Smooth muscle cell of the brain vasculature (primary cell): ENCODE measurements at places on chromosomes 5 and 9.

- no peak for DNase-seq
These were observed 117.7 kb upstream of the NR3C1 start for GRCh38 chr5:143521141-143521540.

GRCh38 chr9:130741831-130742449, 48.4 kb downstream of the EXOSC2 start:
- DNase-seq: no peak

- no peak for DNase-seq
These were observed 290.6 kb downstream of the MARCHF11 start for GRCh38 chr5:15889001-15889400.

GRCh38 chr9:110148384-110148783, 59.6 kb downstream of the C9orf152 start:
- no peak for DNase-seq

DNA sequence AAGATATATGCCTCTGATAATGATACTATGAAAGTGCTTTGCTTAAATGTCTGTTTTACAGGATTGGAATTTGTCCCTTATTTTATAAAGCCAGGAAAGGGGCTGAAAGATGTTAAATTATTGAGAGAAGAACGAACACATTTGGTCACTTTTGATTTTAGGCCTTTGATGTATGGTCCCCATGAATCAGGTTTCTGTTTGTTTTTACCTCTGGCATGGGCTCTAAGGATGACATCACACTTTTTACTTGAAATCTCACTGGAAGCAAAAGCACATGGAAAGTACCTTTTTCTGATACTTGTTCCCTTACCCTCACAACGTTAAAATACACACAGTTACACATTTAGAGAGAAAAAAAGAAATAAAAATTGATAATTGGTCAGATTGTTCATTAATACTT, 6.9 kb downstream of the OTULIN start:
- DNase-seq: no peak

DNA sequence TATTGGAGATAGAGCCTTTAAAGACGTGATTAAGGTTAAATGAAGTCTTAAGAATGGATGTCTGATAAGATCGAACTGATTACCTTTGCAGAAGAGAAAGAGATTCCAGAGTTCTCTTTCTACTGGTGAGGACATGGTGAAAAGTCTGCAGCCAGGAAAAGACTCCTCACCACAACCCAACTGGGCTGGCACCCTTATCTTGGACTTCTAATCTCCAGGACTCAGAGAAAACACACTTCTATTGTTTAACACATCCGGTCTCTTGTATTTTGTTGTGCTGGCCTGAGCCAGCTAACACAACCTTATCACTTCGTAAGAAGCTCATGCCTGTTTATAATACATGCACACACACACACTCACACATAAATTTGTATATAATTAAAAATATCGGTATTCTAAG, 489.1 kb downstream of the PRDM9 start:
- no peak for DNase-seq

DNA sequence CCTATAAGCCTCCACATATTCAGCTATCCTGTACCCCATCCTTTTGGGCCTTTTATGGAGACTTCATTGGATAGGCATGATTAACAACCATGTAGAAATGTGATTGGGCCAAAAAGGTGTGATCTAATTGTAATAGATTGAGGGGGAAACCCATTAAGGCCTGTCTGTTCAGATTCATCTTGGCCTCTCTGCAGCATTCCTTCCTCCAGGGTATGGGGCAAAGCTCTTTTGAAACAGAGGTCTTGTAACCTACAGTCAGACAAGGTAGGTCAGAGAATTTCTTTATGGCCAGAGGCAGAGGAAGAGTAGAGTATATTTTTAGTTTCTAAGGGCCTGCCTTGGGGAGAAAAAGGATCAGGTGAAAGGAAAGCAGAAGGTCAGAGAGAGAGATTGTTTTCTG, 98.5 kb downstream of the INVS start:
- no peak for DNase-seq

DNA sequence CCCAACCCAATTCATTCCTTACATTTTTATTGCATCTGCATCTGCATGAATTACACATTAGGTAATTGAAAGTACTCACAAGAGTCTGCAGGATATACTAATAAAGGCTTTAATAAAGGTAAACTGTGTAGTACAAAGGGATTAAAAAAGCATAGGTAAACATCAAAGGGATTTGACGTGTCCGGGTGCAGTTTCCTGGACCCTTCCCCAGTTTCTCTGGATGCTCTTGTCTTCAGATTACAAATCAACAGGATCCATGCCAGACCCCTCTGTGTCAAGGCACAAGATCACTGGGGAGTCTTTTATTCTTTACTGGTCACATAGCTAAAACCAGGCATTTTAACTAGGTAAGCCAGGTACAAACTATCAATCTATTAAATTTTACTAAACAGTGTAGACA, 177.2 kb upstream of the TYRP1 start:
- DNase-seq: no peak

DNA sequence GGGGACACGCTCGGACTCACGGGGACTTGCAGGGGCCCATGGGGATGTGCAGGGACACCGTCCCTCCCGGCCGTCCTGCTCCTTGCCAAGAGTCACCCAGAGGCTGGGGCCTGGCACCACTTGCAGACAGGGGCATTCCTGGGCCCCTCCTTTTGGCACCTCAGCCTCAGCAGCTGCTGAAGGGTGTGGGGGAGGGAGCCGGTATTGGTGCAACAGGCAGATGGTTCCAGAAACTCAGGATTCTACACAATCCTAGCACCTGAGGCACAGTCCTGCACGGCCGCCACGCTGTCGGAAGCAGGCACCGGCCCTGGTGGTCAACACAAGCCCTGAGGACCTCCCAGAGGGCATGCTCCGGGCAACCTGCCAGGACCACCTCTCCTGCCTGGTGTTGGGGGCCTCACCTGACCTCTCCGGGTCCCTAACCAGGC, 19.3 kb upstream of the SLC12A7 start:
- no peak for DNase-seq

DNA sequence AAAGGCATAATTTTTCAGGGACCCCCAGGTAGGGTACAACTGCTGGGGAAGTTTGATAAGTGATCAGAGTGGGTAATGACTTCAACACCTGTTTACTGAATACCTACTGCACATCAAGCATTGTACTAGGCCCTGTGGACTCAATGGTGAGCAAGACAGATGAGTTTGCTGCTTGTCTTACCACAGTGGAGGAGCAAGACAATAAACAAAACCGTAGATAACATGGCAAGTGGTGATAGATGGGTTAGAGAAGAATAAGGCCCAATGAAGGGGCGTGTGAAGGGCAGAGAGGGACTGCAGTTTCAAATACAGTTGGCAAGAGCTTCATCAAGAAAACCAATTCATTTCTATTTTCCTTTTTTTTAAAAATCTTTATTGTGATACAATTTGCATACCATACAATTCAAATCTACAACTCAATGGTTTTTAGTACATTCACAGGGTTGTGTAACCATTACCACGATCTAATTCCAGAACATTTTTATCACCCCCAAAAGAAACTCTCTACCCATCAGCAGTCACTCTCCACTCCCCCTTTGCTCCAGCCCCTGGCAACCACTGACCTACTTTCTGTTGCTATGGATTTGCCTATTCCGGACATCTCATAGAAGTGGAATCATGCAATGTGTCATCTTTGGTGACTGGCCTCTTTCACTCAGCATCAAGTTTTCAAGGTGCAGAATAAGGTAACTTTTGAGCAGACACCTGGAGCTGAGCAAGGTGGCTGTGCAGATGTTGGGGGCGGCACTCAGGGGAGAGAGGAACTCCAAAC, 31.9 kb upstream of the HAND1 start:
- DNase-seq: no peak

- DNase-seq: no peak
These were observed 392.6 kb upstream of the FAM174A start for GRCh38 chr5:100142607-100143006.

DNA sequence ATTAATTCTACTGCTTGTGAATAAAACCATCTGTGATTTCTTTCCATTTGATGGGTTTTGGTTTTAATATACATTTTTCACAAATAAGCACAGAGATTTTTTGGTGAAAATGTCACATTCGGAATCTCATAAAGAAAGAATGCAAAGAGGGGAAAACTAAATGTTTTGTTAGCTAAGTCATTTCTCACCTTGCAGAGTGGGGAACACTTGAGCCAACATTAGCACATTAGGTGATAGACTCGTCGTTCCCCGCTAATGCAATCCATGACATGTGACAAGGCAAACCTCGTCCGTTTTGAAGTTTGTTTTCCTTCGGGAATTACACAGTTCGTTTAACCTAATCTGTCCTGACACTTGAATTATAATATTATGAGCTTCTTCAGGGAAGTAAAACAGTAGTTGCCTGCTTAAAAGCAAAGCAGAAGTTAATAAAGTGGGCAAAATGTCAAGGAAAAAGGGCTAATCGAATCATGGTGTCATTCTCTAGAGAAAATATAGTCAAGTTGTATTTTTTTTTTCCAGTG, 95.8 kb upstream of the LMX1B start:
- DNase-seq: no peak

DNA sequence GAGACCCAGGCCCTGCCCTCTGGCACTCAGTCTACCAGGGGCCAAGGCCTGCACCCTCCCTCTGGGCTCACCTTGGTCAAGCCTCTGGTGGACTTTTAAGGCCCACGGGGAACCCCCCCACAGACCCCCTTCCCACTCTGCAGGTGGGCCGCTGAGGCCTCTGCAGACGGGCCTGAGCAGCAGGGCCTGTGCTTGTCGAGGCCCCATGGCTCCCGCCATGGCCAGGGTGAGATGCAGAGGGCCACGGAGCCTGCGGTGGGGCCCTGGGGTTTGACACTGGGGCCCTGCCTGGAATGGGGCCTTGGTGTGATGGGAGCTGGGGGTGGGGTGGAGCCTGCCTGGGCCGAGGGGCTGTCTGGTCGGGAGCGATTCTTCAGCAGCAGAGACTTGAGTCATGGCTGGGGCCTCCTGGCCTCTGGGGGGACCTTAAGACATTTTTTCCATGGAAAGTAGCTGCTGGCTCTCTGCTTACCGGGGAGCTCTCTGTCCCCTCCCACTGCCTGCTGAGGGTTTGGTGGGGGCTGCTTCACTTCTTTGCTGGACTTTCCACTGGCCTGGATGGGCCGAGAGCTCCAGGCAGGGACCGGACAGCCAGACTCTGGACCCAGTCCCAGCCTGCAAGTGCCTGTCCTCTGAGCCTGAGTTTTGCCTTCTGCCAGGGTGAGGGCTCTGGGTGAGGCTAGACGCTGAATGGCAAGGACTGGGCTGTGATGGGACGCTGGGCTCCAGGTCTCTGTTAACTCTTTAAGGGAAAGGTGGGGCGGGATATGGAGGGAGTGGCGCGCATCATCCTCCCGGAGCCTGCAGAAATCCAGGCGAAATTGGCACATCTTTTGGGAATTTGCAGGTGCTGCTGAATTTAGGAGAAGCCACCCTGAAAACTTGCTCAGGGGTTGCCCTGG, 132.2 kb downstream of the RXRA start:
- no peak for DNase-seq

- no peak for DNase-seq
These were observed 90.6 kb downstream of the RALGPS1 start for GRCh38 chr9:127004946-127005769.

DNA sequence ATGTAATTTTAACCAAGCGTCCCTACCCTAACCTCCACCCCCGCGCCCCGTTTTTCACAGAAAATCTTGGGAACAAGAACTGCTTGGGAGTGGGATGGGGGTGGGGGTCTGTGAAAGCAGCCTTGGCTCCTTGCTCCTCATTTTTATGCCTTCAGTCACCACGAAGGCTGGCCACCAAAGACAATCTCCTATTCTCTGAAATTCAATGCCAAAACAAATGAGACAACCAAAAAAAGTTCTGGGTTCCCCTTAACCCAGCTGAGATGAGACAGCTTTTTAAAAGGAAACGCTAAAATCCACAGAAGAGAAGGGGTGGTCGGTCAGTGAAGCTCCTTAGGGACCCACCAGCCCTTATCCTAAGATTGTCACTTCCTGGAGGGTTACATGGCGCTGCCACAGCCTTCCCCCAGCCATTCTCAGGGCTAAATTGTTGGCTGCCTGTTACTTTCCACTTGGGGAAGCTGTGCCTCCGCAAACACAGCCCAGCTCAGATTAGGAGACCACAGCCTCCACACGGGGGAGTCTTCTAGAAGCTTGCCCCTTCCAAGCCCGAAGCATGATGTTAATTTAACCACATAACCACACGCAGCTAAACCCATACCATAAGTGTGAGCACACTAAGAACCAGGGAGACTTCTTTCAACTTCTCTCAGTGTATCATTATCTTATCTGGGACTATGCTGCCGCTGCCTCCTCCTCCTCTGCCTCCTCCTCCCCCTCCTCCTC, 136.3 kb downstream of the FOXD1 start:
- DNase-seq: peak; percentile 81

DNA sequence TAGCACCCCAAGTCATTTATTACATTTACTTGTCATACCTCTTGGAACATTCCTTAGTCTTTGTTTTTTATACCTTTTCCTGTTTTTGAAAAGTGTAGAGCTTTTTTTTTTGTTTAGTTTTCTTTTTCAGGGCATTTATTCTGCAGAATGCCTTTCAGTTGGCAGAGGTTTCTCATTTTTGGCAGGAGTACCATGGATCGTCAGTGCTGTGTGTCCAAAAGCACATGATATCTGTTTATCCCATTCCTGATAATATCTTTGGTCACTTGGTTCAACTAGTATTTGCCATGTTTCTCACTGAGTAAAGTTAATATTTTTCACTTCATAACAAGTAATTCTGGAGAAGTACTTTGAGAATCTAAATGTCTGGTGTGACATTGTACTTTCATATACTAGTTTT, 10.7 kb downstream of the OGN start:
- DNase-seq: no peak

- no peak for DNase-seq
These were observed 211.5 kb downstream of the SEC61B start for GRCh38 chr9:99433555-99433954.

DNA sequence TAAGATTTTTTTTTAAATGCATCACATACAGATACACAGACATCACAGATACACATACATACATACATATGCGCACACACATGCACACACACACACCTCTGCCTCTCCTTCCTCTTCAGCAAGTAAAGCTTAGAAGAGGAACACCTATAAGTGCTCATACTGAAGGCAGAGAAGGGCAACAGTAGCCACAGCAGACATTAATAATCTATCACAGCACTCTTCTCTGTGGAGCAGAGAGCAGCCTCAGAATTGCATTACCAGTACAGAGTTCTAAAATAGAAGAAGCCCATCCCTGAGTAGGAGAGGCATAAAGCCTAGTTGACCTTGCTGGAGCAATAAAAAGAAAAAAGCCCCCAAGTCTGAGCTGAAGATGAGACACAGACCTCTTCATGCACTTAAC, 110.6 kb downstream of the MLLT3 start:
- no peak for DNase-seq

DNA sequence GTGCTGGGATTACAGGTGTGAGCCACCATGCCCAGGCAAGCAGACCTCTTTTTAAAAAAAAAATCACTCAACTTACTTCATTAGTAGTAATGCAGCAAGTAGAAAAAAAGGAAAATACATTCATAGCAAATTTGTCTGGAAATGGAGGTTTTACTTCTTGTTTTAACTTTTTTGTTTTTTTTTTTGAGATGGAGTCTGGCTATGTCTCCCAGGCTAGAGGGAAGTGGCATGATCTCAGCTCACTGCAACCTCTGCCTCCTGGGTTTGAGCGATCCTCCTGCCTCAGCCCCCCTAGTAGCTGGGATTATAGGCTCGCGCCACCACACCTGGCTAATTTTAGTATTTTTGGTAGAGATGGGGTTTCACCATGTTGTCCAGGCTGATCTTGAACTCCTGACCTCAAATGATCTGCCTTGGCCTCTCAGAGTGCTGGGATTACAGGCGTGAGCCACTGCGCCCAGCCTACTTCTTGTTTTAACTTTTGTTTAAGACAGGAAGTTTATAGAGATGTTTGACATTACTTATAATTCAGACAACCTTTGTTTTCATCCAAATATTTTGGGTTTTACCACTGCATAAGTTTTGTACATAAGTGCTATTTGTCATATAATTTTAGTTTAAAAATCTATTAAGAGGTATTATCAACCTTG, 26.5 kb downstream of the UBE2R2 start:
- DNase-seq: no peak
